ENCODE measurements at places on chromosomes 1 and 21.

GRCh38 chr1:232577772-232578171 is 52.2 kb downstream of the SIPA1L2 start:
- DNase-seq: no peak

DNA sequence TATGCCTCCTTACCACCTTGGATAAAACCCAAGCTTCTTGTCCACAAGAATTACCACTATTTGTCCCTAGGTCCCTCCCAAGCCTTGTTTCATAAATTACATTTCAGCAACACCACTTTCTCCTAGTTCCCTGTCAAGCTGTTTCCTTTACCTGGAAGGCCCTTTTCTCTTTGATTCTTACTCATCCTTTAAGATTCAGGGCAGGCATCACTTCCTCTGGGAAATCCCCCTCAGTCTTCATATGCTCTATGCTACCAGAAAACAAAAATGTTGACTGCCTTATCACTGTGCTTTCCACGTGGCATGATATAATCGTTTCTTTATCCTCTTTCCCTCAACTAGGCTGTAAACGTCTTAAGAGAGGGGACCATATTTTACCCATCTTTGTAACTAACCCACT is 102.7 kb downstream of the LYST start:
- DNase-seq: no peak

GRCh38 chr1:173406783-173407230 is 70.3 kb upstream of the PRDX6 start:
- DNase-seq: no peak

DNA sequence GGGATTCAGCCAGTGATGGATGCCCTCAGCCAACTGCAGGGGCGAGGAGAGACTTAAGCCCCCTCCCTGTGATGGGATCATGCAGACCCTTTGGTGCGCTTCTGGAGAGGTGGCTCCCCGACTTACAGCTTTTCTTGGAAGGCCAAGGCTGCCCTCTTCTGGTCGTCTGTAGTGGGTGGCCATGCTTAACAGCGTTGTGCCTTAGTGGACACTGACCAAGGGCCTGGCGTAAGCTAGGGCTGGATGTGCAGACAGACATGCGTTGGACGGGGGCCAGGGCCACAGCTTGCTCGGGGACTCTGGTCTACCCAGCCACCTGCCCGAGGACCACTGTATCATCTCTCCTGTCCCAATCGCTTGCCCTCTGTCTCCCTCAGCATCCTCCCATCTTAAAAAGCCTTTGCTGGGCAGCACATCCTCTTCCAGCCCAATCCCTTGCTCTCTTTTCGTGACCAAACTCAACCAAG is 5.5 kb downstream of the AZIN2 start:
- DNase-seq: peak; percentile 67

- no peak for DNase-seq
Observed at GRCh38 chr1:201294876-201295275, 11.6 kb downstream of the PKP1 start.

GRCh38 chr1:230076121-230076520 is 9.1 kb downstream of the GALNT2 start:
- DNase-seq: no peak

GRCh38 chr1:187921426-187921825 is 1092.7 kb downstream of the PLA2G4A start:
- DNase-seq: no peak

DNA sequence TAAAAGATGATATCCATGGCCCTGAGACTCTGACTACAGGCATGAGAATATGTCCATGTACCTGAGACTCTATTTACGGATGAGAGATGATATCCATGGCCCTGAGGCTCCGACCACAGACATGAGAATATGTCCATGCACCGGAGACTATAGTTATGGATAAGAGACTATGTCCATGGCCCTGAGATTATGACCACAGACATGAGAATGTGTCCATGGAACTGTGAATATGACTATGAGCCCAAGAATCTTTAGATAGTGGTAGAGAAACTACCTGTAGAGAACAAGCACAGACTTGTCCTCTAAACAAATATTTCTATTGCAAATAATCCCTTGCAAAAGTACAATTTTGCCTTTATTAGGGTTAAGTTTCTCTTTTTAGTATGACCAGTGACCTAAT is 263.2 kb downstream of the PCP4 start:
- DNase-seq: no peak

- no peak for DNase-seq
Observed at GRCh38 chr1:85189120-85189519, 11.7 kb downstream of the SYDE2 start.

- DNase-seq: no peak
Observed at GRCh38 chr1:16117936-16118335, 37.9 kb downstream of the EPHA2 start.

- DNase-seq: no peak
Observed at GRCh38 chr1:192979542-192979941, 79.6 kb downstream of the UCHL5 start.

GRCh38 chr1:172427191-172427590 is 6.7 kb downstream of the C1orf105 start:
- no peak for DNase-seq

DNA sequence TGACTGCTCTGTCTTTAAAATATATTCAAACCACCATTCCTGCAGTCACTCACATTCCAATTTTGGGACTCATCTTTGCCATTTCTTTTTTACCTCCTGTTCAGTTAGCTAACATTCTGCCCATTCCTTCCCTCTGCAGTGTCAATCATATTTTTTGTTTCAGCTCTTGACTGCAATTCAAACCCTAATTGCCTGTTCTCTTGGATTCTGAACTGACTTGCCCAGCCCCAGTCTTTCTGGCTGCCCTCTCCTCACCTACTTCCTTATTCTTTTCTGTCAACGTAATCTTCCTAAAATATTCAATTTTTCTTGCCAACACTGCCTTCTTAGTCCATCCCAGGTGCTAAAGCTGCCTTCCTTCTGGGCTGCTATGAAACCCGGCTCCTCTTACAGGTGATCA is 6.1 kb downstream of the PRDM2 start:
- DNase-seq: no peak

- DNase-seq: peak; percentile 83
Observed at GRCh38 chr1:29235955-29236711, at the start of gene PTPRU. Gene PTPRU, plus strand, starts transcription at chr1:29236522. Its CDS starts 123 bp downstream, at chr1:29236645.

DNA sequence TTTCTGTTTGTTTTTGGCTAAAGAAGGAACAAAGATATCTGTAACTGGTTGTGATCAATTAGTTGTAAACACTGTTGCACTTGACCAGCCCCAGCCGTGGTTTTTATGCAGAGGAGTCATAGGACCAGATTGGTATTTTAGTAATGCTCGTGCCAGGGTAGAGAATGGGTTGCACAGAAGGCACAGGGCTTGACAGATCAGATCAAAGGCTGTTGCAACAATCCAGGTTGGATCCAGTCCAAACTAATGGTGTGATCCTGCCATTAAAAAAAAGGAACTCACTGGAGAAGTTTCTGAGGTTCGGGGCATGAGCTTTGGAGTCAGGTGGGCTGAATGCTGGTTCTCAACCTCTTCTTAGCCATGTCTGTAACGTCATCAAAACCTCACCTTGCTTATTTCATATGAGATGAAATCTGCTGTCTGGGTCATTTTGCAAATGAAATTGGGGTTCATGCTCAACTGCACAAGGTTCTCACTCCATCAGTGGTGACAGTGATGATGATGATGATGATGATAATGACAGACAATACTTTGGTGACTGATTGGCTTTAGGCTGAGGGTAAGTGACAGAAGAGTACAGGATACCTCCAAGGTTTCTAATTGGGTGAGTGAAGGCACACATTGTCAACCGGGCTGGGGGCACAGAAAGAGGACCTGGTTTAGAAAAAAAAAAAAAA is 43.1 kb downstream of the ZNF281 start:
- DNase-seq: no peak

DNA sequence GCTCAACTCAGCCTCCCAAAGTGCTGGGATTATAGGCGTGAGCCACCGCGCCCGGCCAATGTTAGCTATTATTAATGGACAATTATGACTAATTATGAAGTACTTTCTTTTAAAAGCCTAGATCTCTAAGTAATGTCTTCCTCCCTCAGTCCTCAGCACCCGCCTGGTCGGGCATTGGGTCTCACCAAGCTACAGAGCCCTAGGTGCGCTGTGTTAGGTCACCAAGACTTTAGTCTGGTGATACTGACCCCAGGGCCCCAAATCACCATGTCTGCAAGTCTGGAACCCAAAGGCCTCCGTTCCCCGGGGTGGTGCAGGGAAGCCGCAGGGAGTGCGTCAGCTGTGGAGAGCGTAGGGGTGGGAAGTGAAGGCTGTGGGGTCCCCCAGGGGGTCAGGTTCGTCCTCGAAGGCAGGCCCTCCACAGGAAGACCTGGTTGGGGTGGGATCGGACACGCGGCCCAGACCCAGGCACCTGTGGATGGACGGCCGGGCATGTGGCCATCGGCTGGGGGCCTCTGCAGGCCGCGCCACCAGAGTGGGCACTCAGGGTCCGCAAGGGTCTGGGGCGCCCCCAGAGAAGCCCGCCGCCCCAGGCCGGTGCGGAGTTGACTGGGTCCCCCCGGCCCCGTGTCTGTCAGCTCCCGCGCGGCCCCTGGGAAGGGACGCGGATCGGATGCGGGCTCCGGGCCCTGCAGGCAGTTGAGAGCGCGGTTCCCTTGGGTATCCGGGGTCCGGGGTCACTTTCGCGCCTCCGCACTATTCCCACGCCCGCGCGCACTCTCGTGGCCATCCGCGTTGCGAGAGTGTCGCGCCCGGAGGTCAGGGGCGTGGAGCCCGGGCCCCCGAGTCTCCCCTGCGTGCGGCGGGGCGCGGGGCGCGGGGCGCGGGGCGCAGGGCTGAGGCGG is 710 bp upstream of the PDXK start:
- no peak for DNase-seq

- no peak for DNase-seq
Observed at GRCh38 chr1:205067031-205067430, 17.2 kb downstream of the TMEM81 start.

- DNase-seq: no peak
Observed at GRCh38 chr1:45001011-45001481, 10.1 kb downstream of the HECTD3 start.

- DNase-seq: no peak
Observed at GRCh38 chr1:204558467-204558866, 42.3 kb downstream of the MDM4 start.

- DNase-seq: no peak
Observed at GRCh38 chr1:68016381-68016780, 34.0 kb downstream of the DIRAS3 start.

DNA sequence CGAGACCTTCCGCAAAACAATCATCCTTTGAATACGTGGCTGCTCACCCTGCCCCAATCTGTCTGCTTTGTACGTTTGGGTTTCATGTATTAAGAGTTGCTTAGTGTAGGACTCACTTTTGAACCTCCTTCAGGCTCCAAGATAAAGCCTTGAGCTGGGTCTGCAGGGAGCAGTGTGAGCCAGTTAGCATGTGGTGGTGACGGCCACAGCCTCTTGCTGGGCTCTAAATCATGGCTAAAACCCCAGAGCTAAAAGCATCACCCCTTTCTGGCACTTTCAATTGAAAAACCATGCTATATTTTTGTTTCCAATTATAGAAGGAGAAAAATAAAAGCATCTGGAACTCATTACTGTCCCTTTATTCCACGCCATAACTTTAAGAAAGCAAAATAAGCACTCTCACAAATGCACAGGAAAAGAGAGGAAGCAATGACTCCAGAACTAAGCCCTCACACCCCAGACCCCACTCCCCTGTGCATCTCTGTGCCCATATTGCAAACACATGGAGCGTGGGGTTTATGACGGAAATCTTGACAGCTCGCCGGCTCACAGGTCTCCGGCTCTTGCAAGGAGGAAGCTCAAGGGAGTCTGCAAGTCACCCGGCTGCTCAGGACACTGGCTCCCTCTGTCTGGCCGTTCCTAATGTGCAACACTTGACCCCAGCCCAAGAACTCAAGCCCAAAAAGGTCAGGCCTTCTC is 135.5 kb downstream of the MIS18A start:
- DNase-seq: no peak

- peak; percentile 75 for DNase-seq
Observed at GRCh38 chr1:160256396-160257046, 5.8 kb downstream of the DCAF8 start.

GRCh38 chr1:149962039-149962647 is 25.5 kb upstream of the MTMR11 start:
- DNase-seq: peak; percentile 44

DNA sequence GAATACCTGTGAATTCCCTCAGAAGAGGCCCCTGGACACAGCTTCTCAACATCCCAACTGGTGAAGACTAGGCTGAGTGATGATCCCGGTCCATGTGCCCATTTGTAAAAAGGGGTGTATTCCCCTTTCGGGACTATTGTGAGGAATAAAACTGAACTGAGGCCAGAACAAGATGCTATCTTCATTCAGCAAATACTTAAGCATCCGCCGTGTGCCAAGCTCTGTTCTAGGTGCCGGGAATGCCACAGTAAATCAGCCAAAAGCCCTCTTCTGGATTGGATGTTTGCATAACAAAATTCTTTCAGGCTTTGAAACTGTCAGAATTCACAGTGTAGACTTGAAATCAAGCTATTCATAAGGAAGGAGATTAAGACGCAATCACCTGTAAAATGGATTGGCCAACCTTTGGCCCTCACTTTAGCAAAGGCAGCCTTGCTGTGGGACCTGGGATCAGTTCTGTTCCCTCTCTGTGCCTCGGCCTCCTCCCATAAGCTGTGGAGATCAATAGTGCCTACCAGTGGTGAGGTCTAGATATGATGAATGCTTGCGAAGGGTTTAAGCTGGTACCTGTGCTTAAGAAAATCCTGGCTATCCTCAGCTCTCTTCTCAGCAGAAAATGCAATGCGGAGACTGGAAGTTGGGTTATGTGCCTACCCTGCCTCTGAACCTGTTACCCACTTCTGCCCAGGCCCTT is 1.8 kb downstream of the ALPL start:
- no peak for DNase-seq

- DNase-seq: no peak
Observed at GRCh38 chr1:34863501-34863900, 4.0 kb upstream of the SMIM12 start.

DNA sequence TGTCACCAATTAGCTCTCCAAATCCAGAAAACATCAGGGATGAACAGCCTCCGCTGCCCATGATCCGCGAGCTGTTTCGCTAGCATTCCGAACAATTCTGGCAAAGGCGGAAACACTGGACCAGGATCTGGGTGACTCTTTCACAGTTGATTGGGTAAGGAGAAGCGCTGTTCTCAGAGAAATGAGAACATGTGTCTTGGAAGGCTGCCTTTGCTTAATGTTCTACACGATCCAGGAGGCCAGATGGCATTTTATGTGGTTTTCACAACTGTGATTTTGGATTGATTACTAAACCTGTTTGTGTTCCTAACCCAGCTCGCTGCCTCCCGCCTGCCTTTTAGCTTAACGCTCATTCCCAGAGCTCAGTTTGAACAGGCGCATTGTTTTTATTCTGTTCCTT is 144.0 kb downstream of the KIF26B start:
- DNase-seq: no peak

- DNase-seq: no peak
Observed at GRCh38 chr1:230536641-230537155, 105.6 kb upstream of the COG2 start.

DNA sequence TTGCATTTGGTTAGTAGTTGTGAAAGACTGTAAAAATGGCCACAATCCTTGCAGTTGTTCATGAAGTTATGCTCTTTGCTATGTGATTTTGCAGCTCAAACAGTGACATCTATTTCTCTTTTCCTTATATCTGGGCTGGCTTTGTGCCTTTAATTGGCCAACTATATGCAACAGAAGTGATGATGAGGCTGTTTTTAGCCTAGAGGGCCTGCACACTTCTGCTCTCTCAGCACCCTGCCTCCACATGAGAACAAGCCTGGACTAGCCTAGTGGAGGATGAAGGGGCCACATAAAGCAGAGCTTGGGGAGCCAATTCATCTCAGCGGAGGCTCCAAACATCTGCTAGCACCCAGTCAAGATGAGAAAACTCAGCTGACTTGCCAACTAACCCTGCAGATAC is 339.8 kb downstream of the OMA1 start:
- DNase-seq: no peak

- no peak for DNase-seq
Observed at GRCh38 chr1:29499104-29499650, 262.9 kb downstream of the PTPRU start.
